ENCODE measurements at places on chromosomes 12 and 14.

GRCh38 chr12:123903301-123904065 is 69.1 kb downstream of the CCDC92 start:
- peaks cover 7% of the 10 kb centered on the region for H3K4me1 ChIP-seq
- DNase-seq: no peak
- H3K36me3 ChIP-seq: no peaks in the 10 kb centered on the region
- no peak overlapping the region for H3K27ac ChIP-seq
- peaks cover 6% of the 10 kb centered on the region for H3K27me3 ChIP-seq
- no peak overlapping the region for H3K4me3 ChIP-seq

GRCh38 chr14:99073431-99073830 is 198.6 kb downstream of the BCL11B start:
- no peak overlapping the region for H3K4me3 ChIP-seq
- no peak overlapping the region for H3K27ac ChIP-seq
- DNase-seq: no peak

DNA sequence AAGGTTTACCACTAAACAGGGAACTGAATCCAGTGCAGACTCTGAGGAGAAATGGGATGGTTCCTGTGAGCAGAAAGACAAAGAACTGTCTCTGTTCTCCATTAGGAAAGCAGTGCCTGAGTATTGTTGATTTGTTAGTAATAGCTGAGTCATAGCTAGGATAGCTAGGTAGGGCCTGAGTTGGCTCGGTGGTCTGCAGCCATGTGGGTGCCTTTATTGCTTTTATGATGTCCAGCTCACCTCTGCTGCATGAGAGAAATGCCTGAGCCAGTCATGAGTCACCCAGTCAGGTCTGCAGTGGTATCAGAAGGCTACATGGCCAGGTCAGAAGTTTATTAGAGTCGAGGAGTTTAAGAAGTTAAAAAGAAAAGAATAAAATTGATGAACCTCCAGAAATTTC is 24.2 kb downstream of the TRHDE start:
- no peaks in the 10 kb centered on the region for H3K36me3 ChIP-seq
- no peaks in the 10 kb centered on the region for H3K27me3 ChIP-seq
- no peak overlapping the region for H3K27ac ChIP-seq
- H3K4me1 ChIP-seq: no peaks in the 10 kb centered on the region
- no peak overlapping the region for H3K4me3 ChIP-seq
- no peak for DNase-seq

- peak within 1 kb of the TSS; percentile 99 for H3K27ac ChIP-seq
- peaks cover 7% of the 10 kb centered on the region for H3K36me3 ChIP-seq
- H3K4me3 ChIP-seq: peak within 1 kb of the TSS; percentile 96
- DNase-seq: peak; percentile 78
Observed at GRCh38 chr12:111405859-111406473, at the start of gene SH2B3. SH2B3 (plus strand) TSS chr12:111405923; CDS start chr12:111418146, 12,223 bp downstream.

GRCh38 chr12:108295641-108296040 is 43.5 kb downstream of the CMKLR1 start:
- H3K36me3 ChIP-seq: no peaks in the 10 kb centered on the region
- H3K4me3 ChIP-seq: no peak overlapping the region
- H3K4me1 ChIP-seq: no peaks in the 10 kb centered on the region
- no peak overlapping the region for H3K27ac ChIP-seq

- H3K4me3 ChIP-seq: no peak overlapping the region
- peaks cover 8% of the 10 kb centered on the region for H3K27me3 ChIP-seq
- H3K36me3 ChIP-seq: no peaks in the 10 kb centered on the region
- DNase-seq: no peak
Observed at GRCh38 chr12:93164103-93164880, 213.4 kb upstream of the NUDT4 start.

- no peaks in the 10 kb centered on the region for H3K27me3 ChIP-seq
- H3K4me1 ChIP-seq: no peaks in the 10 kb centered on the region
- no peak for DNase-seq
- no peak overlapping the region for H3K27ac ChIP-seq
- H3K36me3 ChIP-seq: no peaks in the 10 kb centered on the region
- H3K4me3 ChIP-seq: no peak overlapping the region
Observed at GRCh38 chr12:26361964-26362363, 166.6 kb downstream of the SSPN start.

GRCh38 chr12:90741611-90742010 is 213.4 kb downstream of the CCER1 start:
- no peak overlapping the region for H3K4me3 ChIP-seq
- no peaks in the 10 kb centered on the region for H3K36me3 ChIP-seq
- H3K27me3 ChIP-seq: no peaks in the 10 kb centered on the region
- no peak overlapping the region for H3K27ac ChIP-seq

GRCh38 chr14:101235335-101236103 is 325.8 kb upstream of the DIO3 start:
- no peak overlapping the region for H3K4me3 ChIP-seq
- H3K27me3 ChIP-seq: no peaks in the 10 kb centered on the region
- H3K27ac ChIP-seq: no peak overlapping the region
- DNase-seq: no peak

DNA sequence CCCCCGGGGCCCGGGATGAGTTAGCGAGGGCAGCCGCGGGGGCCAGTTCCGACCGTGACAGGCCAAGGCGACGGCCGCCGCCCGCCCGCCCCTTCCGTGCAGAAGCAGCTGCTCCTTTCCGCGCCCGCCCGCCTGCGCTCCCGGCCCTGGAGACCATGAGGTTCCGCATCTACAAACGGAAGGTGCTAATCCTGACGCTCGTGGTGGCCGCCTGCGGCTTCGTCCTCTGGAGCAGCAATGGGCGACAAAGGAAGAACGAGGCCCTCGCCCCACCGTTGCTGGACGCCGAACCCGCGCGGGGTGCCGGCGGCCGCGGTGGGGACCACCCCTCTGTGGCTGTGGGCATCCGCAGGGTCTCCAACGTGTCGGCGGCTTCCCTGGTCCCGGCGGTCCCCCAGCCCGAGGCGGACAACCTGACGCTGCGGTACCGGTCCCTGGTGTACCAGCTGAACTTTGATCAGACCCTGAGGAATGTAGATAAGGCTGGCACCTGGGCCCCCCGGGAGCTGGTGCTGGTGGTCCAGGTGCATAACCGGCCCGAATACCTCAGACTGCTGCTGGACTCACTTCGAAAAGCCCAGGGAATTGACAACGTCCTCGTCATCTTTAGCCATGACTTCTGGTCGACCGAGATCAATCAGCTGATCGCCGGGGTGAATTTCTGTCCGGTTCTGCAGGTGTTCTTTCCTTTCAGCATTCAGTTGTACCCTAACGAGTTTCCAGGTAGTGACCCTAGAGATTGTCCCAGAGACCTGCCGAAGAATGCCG is 699 bp downstream of the MGAT2 start:
- peaks cover under 1% of the 10 kb centered on the region for H3K27me3 ChIP-seq
- H3K27ac ChIP-seq: peak overlapping the region; percentile 98
- H3K4me3 ChIP-seq: peak overlapping the region; percentile 98
- H3K4me1 ChIP-seq: peaks cover 57% of the 10 kb centered on the region
- no peak for DNase-seq
